ENCODE measurements at places on chromosomes 1 and 21.

- no peak for DNase-seq
These were observed 880.2 kb upstream of the NEGR1 start for GRCh38 chr1:73162564-73162963.

DNA sequence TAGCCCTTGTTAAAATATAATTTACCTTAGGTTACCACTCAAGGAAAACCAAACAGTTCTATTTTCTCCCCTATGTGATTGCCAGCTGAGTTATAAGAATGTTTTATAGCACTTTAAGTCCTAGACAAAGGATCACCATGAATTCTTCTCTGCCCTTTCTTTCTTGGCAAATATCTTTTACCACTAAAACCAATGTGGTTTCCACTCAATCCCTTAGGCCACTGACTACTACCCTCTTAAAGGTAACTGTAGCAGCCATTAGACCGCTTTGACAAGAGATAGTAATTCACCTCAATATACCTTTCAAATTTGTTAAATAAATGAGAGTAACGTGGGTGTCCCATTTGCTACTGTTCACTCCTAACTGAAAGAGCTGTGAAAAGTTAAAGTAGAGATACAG, 307.9 kb upstream of the PRMT6 start:
- no peak for DNase-seq

DNA sequence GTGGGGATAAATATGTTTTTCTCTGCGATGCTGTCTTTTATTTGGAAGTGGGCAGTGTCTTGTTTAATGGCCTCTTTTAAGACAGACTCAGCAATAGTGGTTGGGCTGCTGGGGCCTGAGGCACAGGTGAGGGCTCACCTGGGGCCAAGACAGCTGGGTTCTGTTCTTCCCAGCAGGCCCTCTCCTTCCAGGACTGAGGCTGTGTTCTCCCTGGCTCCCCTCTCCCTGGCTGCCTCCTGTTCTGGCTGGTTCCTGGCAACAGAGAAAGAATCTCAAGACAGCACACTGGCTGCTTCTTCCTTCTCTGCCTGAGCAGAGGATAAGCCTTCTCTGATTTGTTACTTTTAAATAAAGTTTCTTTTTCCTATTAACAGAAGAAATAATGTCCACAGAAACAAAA, 7.4 kb upstream of the GRHL3 start:
- DNase-seq, result no peak

GRCh38 chr21:39599191-39599970, 13.4 kb upstream of the B3GALT5 start:
- DNase-seq, result no peak

- no peak for DNase-seq
These were observed 35.9 kb upstream of the CCSAP start for GRCh38 chr1:229378586-229379367.

DNA sequence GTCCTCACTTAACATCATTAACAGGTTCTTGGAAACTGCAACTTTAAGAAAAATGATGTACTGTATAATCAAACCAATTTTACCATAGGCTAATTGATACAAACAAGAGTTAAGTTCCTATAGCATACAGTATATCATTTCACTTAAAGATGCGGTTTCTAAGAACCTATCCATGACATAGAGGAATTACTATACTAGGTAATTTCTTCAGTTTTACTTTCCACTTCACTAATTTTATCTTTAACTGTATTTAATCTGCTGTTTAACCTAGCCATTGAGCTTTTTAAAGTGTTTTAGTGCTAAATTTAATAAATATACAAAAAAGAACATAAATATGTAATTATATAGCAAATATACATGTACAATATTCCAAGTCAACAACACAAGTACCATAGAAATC, 28.3 kb downstream of the SLC19A2 start:
- no peak for DNase-seq

DNA sequence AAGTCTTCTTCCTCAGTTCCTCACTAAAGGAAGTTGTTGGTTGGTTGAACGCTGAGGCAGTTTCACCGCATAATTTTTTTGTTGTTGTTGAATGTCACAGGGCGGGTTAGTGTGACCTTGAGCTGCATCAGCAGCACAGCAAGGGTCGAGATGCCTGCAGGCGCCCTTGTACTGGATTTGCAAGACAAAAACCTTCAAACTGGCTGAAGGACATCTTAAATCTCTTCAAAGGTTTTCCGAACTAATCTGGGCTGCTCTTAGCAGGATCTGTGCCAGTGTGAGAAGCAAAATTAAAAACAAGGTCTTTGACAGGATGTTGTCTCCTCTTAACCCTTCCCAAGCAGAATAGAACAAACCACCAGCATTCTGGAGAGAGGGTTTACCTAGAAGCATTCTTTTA, 59.4 kb downstream of the NRIP1 start:
- DNase-seq, result no peak

DNA sequence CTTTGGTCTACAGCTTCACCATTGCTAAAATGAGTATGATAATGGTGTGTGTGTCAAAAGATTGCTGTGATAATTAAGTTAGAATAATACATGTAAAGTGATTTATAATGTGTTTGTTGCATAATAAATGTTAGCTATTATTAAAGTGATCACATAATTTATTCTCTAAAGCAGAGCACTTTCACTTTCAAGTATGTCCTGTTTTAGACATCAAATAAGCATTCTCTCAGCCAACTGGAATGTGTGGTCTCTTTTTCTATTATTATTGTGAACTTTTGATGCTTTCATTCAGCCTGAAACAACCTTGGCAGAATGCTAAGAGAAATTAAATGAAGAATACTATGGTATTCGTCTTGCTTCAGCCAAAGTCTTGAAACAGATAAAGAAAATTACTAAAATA, 102.8 kb upstream of the COL11A1 start:
- DNase-seq, result no peak

DNA sequence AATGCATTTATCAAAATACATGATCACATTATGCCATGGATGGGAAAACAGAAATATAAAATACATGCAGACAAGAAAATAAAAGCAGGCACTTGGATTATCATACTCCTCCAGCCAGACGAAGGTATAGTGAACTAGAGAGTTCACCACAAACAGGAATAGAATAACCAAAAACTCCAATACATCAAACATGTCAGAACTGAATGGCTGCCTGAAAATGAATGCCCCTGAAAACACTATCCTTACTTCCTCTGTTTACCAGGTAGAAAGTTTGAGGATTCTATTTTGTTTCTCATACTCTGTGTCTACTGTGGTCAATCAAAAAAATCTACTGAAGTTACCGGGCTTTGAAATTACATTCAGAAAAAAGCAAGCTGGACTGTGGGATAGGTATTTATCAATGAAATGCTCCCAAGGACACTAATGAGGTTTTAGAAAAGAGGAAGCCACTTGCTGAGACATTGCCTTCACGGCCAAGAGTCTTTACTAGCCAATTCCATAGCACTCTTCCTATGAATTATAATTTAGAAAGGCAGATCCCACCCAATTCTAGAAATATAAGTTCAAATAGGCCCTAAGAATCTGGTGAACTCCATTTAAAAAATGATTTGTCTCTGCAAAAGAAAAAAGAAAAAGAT, 197.7 kb downstream of the SMYD3 start:
- no peak for DNase-seq

- peak; percentile 61 for DNase-seq
These were observed 6.5 kb upstream of the PADI2 start for GRCh38 chr1:17125756-17126237.

DNA sequence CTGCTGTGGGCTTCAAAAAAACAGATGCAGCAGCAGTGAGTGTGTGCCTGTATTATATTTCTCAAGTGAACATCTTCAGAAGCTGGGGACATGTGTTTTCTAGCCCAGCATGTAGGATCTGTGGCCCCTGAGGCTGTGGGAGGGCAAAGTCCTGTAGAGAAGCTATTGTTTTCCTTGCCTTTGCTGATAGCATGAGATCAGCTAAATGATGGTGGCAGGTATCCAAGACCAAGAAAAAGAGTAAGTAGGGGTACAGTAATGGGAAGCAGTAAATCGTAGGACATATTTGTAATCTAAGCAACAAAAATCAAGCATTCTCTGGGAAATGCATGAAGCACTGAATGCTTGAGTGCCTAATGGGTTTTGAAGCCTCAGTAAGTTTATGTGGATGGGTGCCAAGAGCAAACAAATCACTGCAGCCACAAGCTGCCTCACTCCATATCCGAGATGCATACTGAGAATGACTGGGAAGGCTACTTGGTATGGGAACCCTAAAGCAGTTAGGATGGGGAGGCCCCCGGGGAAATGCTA, 98.3 kb downstream of the CD58 start:
- DNase-seq, result no peak

DNA sequence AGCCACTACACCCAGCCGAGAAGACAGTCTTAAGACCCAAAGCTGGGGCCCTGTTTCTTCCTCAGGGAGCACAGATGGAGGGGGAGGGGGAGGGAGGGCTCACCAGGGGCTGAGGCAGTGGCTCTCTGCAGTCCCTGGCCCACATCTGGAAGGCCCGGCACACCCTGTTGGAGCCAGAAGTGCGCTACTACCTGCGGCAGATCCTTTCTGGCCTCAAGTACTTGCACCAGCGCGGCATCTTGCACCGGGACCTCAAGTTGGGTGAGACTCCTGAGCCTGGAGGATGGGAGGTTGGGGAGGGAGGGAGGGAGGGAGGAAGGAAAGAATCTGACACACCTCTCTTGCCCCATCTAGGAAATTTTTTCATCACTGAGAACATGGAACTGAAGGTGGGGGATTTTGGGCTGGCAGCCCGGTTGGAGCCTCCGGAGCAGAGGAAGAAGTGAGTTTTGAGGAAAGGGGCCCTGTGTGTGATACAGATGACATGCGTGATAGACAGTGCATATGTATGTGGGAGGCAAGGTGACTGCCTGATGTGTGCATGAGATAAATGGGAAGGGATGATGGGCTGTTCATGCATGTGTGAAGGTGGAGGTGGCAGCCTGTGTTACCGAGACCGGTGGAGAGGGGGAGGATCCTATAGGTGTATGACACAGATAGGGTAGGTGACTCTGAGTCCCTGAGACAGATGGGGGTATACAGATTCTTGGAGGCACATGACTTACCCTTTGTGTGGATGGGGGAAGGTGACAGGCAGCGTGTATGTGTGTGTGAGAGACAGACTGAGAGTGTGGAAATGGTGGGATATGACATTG, 1.5 kb downstream of the PLK3 start:
- no peak for DNase-seq

DNA sequence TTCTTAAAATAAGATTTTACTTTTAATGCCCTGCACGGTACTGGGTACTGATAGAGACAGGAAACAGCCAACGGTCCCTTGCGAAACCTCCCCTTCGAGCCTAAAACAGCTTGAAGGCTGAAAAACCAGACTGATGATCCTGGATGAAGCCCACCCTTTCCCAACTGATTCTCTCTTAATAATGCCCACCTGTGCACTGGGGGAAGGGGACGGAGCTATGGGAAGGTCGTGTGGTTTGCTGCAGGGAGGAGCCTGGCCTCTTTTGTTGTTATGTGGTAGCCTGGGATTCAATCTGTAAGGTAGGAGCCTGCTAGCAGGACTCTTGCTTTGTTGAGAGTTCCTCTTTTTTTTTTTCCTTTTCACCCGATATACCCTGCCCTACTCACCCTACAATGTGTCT, 25.6 kb downstream of the SAMSN1 start:
- DNase-seq, result no peak

GRCh38 chr1:178086766-178087165, 7.1 kb upstream of the RASAL2 start:
- DNase-seq, result no peak

DNA sequence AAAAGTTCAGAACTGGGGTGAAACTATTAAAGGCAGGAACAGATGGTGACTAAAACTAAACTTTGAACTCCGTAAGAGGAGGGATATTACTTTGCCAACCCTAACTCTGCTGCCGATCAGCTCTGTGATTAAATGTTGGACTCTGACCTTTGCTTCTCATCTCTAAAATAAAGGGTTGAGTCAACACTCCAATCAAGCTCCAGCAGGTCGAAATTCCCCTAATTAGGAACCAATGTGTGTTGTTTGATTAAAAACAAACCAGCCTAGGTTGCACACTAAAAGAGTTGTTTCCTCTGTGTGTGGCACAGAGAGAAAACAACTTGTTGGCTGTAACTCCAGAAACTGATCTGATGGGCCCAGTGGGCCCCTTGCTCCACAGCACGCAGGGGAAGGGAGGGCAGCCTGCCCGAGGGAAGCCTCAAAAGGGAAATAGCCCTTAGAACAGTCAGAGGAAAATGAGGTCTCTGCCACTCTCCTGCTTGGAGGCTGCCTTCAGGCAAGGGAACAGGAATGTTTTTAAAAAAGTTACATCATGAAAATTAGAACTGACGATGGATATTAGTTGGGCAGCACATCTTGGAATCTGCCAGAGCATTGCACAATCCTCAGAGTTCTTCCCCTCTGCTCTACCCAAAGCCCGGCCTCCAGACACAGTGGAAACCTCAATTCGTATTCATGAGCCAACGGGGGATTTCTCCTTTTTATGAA, 69.3 kb downstream of the KCTD3 start:
- no peak for DNase-seq

- DNase-seq, result no peak
These were observed 10.8 kb downstream of the OSBPL9 start for GRCh38 chr1:51627672-51628071.

- DNase-seq, result no peak
These were observed 21.0 kb downstream of the PLXNA2 start for GRCh38 chr1:208223136-208223535.

- no peak for DNase-seq
These were observed 2.0 kb downstream of the AK5 start for GRCh38 chr1:77283701-77284425.

DNA sequence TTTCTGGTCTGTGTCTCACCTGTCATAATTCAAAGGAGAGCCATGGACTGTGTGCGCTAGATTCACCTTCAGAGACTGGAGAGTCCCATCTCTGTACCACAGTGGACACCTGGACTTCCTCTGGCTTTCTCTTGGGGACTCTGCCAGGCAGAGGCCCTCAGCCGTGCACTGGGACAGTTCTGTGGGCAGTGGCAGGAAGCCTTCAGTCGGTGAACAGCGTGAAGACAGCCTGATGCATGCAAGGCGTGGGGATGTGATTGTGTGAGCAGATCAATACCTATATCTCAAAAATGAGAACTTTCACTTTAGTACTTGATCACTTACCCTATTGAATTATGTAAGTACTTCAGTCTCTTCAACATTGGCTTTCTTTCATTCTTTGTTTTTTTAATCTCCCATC, 245.3 kb downstream of the DISC1 start:
- no peak for DNase-seq

GRCh38 chr21:35048706-35049617, at the start of gene RUNX1:
Gene RUNX1 (minus strand): TSS chr21:35049302.
- DNase-seq, result peak; percentile 77

- peak; percentile 93 for DNase-seq
These were observed 4.9 kb downstream of the SH3BGRL3 start for GRCh38 chr1:26284597-26285347.

DNA sequence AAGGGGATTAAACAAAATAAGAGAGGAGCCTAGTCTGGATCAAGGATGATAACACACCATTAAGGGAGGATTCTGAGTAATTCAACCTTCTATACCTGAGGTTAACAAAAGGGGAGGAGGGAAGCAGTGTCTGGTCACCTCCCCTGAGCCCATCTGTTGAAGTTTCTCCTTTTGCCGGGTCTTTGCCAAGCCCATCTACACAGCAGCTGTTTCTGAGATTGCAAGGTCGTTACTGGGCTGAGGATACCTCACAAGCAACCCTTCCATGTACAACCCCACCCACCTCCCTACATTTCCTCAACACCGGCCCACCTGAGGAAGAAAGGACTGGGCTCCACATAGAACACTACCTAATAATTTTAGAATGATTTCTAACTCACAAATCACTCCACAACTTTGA, 26.3 kb downstream of the LRRC52 start:
- DNase-seq, result no peak

- DNase-seq, result no peak
These were observed 29.5 kb upstream of the ZNF496 start for GRCh38 chr1:247360991-247361731.

Measured in stimulated activated CD8-positive, alpha-beta memory T cell treated with anti-CD3 and anti-CD28 coated beads, Interleukin-15, amount 100 ng/mL, for 48 hours (primary cell).